ENCODE measurements at places on chromosomes 7 and 10.

GRCh38 chr10:2786251-2786650, 281.1 kb upstream of the PFKP start:
- no peak for DNase-seq

GRCh38 chr7:22457471-22457870, 42.5 kb downstream of the STEAP1B start:
- DNase-seq: no peak

- no peak for DNase-seq
Measured at GRCh38 chr7:158947627-158948026, 91.3 kb downstream of the DYNC2I1 start.

GRCh38 chr10:70896551-70896950, 8.2 kb upstream of the PCBD1 start:
- no peak for DNase-seq

DNA sequence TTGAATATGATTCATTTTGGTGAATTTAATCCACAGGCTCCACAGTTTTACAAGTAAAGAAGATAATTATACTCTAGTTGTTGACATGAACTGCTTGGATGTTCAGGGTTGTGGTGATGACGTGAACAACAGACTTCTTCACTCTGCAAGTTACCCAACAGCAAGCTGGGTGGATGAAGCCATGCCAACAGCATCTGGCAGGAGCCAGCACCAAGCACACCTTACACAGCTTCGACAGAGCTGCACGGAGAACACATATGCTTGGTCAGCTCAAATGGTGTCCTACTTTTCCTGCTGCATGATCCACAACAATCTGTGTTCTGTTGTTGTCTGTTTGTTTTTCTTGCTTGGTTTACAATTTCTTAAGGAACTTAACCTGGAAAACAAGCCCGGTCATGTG, 9.8 kb downstream of the NOD1 start:
- peak; percentile 92 for DNase-seq

Measured in fibroblast of mammary gland (primary cell).